Mammary epithelial cell (primary cell): ENCODE measurements at places on chromosomes 5 and 9. TPM values are rescaled to one million over a fixed set of nuclear protein-coding genes. Genes with fewer than 3 reads are reported as not detected.

Gene SHISAL2B
- total RNA-seq = not detected

Gene TMEM252
- total RNA-seq = not detected

Gene IL3
- not detected in 2 replicates for total RNA-seq

Gene AFF4
- 107 and 115 TPM in 2 replicates for total RNA-seq

Gene NSUN2
- total RNA-seq = 84.5 and 96.1 TPM in 2 replicates

Gene DBH
- not detected in 2 replicates for total RNA-seq

Gene PFN3
- total RNA-seq = not detected in 2 replicates

Gene SPINK1
- total RNA-seq = not detected

Gene POU5F2
- 0.61 and 0.86 TPM in 2 replicates for total RNA-seq

Gene PPP3R2
- total RNA-seq = not detected

Gene BARHL1
- total RNA-seq = not detected in 2 replicates

Gene CENPK
- 13.8 and 27.8 TPM in 2 replicates for total RNA-seq

Gene SLC36A2
- total RNA-seq = not detected in 2 replicates

Gene NMUR2
- not detected in 2 replicates for total RNA-seq

Gene ZBTB26
- 5.0 TPM for total RNA-seq

Gene FCN2
- not detected in 2 replicates for total RNA-seq

Gene KCNT1
- total RNA-seq = not detected in 2 replicates
